ENCODE measurements at places on chromosomes 4 and X.

DNA sequence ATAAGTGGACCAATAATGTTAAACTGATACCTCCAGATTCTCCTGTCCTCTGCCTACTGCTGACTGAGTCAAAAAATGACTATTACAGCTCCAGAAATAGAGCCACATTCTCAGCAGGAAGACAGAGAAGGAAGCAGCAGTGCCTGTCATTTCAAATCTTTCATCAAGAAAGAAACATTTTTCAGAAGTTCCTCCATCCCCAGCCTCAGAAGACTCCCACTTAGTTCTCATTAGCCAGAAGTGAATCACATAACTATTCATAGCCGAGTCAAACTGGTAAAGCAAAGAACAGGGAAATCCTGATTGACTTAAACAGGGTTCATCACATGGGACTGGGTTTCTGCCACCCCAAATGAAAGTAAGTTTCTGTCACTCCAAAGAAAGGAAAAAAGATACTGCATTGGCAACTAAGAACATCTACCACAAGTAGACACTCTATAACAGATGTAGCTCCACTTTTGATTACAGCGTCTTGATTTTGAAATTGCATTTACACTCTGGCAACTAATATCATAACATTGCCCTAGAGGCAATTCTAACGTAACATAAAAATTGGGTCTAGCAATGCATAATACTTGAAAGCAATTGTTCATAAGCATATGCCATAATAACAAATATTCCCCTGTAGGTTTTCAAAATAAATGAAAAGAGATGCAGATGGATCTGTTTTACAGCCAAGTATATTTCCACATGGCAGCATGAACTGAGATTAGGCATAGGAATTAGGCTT, 599.8 kb downstream of the GALNTL6 start:
- no peak for DNase-seq

DNA sequence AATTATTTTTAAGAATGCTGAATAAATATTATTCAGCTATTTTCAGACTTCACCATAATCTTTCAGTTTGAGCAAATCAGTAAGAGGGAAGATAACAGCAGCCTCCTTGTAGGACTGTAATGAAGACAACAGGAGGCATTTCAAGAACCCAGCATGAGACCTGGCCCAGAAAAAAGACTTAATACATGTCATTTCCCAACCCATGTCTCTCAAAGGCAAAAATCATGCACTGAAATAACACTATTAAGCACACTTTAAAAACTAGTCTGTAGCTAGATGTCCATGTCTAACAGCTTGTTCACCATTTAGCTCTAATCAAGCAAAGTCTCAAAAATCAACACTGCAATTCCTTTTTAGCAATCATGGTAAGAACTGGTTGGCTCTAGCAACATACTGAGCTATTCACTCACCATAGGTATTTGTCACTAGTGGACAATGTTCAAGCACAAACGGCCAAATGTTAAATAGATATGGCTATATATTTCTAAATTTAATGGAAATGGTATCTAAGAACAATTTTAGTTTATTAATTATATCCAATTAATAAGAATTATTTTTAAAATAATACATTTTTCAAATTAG, 109.9 kb downstream of the WDFY3 start:
- DNase-seq = no peak

DNA sequence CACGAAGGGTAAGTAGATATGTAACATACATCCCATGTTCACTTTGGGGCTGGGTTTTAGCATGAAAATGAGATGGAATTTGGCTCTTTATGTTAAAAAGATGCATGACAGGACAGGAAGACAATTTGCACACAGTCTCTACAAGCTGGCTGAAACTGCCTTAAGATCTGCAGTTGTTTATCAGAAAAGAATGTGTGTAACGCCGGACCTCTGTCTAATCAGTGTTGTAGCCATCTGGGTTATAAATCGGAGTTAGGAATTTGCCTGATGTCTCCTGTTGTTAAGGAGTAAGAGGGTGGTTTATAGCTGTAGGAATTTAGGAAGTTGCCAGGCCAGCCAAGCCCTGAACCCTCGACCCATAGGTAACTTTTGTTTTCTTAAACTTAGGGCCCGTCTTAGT, 562.9 kb upstream of the FAT1 start:
- DNase-seq = no peak

DNA sequence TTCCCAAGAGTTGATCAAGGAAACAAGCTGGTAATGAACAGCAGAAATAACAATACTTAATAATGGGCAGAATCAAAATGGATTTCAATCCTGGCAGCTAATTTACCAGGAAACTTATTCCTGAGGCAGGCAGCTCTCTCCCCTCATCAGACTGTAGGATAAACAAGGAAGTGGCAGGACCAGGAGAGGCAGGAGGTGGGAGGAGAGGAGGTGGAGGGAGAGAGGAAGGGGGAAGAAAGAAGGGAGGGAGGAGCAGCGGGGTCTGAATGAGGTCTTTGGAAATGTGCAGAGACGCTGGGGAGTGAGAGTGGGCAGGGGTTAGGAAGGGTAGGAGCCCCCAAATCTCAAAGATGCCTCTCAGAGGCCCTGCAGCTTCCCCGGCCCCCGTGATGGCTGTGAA, 231.5 kb downstream of the BCOR start:
- no peak for DNase-seq

DNA sequence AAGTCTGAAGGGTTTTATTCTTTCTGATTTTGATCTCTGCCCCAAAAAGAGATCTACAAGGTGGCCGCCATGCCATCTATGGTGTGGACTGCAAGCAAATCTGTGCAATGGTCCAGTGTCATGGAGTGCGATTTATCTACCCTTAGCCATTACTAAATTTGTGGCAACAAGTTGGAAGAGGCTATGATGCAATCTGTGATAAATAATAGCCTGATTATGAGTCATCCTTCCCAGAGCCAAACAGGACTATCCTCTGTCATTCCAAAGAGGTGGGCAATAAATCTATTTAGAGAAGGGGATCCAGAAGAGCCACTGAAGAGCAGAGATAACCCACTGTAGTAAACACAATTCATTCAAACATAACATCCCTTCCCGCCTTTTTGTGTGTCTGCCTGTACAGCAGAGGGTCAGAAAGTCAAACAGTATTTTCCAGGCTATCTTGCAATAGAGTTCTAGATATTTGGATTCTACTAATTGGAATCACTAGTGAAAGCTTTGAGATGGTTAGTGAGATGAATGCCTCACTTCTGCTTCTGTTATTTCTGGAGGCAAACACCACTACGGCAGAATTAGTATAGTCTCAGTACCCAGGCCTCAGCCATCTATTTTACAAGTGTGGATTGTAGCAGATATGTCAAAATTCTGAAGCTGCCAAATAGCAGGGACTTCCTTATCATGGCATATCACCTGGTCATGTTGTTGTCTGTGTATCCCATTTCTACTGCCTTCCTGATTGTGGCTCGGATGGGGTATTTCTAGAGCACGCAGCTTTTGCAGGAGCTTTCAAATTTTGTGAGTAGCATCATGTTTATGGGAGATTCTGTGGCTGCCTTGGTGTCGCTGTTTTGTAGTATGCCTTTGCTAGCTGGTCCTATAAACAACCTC, 192.0 kb downstream of the SMIM20 start:
- no peak for DNase-seq

DNA sequence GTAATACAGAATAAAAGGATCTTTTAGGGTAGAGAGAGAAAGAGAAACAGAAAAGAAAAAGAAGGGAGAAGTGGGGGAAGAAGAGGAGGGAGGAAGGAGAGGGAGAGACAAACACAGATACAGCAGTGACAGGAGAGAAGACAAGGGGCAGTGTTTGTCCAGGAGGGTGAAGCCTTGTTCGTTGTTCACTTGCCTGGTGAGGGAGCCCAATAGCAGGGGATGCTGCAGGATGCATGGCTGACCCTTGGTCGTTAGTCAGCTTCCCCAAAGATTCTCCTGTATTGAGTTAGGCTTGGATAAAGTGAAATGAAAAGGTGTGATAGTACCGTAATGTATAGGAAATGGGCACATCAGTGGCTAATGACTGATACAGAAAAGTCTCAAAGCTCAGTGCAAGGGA, 403.7 kb downstream of the IL15 start:
- no peak for DNase-seq

- DNase-seq = no peak
Measured at GRCh38 chrX:101677028-101677427, 17.4 kb upstream of the ARMCX2 start.

GRCh38 chrX:153692611-153693156, 5.0 kb downstream of the SLC6A8 start:
- DNase-seq = no peak

DNA sequence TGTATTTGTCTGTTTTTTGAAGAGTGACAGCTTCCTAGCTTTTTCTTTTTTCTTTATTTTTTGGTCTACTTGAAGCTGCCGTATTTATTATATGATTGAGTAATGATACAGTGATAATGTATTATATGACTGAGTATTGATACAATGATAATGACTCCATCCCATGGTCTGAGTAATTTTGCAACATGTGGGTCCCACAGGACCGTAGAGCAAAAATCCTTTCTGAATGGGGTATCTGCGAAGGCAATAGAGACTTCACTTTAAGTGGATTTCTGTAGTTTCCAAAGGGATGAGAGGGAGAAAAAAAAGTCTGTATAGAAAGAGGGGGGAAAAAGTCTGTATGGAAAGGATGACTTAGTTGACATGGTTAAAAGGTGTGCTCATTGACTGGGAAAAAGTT, 41.0 kb downstream of the SLIT2 start:
- no peak for DNase-seq

DNA sequence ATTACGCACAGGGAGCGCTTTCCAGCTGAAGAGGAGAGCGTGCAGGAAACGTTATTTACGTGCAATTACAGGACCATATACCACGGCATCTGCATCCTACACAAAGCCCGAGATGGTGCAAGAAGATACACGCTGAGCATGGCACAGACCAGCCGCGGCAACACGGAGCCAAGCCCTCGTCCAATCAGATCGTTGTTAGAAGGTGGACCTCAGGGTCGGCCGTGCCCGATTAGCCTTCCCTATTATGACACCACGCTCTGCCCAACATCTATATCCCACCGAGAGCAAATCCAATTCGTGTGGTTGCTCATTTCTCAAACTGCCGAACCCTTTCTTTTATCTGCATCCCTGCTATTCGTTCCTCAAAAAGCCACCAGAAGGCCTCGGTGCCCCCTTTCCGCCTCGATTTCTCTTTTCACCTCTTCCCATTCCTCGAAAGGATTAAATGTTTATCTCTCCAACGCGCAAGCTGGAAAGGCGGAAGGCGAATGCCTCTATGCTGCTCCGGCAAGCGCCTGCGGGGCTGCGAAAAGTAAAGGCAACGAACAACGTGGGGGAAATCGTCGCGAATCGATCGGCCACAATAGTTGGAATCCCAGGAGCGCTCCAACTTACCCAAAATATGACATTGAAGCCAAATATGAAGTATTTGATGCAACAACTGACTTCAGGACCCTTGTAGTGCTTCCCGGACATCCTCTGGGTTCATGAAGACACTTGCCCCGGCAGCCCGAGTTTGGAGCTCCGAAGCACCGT, 702 bp downstream of the TSPAN5 start:
- DNase-seq = no peak

GRCh38 chrX:31508338-31508737, 436.5 kb upstream of the FTHL17 start:
- DNase-seq = no peak

DNA sequence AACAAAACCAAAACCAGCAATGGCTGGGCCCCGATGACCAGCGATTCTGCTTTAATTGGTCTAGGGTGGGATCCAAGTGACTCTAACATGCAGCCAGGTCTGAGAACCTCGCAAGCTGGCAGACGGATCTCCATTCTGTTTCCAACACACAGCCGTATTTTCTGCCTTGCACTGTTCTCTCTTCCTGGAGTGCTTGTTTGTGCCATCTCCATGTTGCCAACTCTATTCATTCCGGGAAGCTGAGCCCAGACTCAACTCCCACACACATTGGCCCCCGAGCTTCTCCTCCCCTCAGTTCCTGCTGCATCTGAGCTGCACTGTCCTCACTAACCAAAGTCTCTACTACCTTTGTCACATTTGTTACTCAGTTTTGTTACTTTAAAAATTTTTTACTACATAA, 35.6 kb downstream of the GEMIN8 start:
- no peak for DNase-seq

DNA sequence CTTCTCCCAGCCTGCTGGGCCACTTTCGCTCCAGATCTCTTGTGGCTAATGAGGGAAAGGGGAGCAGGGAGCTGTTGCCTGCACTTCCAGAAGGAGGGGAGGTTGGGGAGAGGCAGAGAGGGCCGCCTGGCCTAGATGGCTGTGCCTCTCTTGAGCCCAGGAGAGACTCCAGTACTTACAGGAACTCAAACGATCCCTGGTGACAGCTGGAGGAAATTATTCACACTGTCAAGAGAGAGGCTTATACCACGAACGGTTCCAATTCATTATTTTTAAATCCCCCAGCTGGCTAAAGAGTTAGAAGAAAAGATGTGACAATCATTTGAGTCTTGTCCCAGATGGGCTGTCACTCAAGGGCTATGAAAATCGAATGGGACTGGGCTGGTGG, 96.1 kb downstream of the PHKA2 start:
- no peak for DNase-seq

DNA sequence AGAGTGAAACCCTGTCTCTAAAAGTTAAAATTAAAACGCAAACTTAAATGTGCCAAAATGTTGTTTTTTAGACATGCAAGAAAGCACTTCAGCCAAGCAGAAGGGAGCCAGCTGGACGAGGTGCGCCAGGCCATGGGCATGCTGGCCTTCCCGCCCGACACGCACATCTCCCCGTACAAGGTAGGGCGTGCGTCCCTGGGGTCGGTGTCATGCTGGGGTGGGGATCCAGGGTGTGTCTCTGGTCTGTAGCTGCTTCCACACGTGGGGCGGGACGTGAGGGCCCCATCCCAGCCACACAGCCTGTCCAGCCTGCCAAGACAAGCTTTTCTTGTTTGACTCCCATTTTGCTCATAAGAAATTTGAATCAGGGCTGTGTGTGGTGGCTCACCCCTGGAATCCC, 14.3 kb upstream of the UVSSA start:
- no peak for DNase-seq

DNA sequence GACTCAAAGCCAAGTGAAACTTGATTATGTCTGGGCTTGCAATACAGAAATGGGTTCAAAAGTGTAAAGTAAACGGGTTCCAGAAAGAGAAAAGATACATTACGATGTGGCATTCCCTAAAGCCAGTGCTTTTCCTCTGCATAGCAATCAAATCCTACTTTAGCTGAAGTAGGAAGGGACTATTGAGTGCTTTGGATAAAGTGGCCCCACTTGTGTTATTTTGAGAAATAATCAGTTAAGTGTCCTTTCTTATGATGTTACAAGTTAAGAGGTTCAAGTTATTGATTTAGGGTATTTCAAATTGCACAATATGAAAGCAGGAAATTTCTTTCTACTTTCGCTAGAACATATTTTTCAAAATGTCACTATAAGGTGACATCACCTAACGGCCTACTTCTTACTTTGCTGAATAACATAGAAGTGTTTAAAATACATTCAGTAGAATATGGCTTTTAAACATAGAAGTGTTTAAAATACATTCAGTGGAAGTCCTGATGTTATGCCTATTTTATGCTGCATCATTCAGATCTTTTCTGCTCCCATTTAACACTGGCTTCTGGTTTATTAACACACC, 235.2 kb downstream of the DTHD1 start:
- DNase-seq = no peak

DNA sequence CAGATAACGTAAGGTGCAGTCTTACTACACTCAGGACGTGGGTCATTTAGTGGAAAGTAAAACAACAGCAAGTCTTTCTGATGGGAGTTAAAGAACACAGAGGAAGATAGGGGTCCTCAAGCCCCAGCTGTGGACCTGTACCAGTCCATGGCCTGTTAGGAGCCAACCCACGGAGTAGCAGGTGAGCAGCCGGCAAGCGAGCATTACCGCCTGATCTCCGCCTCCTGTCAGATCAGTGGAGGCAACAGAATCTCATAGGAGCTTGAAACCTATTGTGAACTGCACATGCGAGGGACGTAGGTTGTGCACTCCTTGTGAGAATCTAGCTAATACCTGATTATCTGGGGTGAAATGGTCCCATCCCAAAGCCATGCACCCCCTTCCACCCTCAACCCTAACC, 1180.8 kb downstream of the FSTL5 start:
- no peak for DNase-seq

Measured in activated CD4-positive, CD25-positive, alpha-beta regulatory T cell (primary cell).